M059J (cell line): ENCODE measurements at places on chromosomes 7 and 10. TPM values are rescaled to one million over a fixed set of nuclear protein-coding genes. Genes with fewer than 3 reads are reported as not detected.
A peak's percentile ranks its signal among the peaks of the same experiment; 100 is the strongest.

DNA sequence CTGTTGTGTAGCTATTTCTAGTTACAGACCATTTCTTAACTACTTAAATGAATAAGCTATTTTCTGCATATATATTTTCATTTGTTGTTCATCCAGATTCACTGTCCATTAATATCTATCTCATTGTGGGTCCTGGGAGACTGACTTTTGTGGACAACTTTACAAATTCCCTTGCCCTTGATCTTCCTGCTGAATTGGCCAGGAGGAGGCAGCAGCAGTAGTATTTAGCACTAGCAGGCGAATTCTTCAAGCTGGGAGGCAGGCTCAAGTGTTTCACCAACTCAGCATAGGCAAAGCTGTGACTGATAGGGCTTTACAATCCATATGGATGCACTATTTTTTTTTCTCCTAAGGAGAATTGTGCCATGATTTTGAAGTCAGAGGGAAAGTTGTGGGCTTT, 461.0 kb upstream of the NRG3 start:
- DNase-seq = no peak

DNA sequence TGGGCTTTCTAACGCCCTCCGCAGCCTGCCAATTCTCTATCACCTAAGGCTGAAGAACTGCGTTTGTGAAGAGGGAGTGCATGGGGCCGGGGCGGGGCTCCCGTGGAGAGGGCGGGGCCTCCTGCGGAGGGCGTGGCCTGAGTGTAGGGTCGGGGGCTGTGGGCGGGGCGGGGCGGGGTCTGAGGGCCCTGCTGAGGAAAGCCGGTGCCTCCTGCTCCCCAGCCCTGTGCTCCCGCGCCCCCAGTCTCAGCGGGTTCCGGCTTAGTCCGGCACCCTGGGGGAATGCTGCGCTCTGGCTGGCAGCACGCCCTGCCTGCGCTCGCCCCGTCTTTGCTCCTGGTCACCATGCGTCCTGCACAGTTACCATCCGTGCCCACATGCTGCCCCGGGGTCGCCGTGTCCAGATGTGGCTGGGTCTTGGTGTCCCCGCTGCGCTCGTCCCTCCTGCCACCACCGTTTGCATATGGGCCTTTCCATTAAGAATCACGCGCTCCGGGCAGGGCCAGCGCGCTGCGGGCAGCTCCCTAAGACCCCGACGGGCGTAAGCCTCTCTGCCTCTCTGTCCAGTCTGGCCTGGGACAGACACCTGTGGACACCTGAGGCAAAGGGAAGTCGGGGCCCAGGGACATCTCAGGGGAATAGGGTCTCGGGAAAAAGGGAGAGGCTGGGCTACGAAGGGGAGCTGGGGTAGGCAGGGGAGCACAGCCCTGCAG, 144.0 kb upstream of the RET start:
- DNase-seq = no peak

DNA sequence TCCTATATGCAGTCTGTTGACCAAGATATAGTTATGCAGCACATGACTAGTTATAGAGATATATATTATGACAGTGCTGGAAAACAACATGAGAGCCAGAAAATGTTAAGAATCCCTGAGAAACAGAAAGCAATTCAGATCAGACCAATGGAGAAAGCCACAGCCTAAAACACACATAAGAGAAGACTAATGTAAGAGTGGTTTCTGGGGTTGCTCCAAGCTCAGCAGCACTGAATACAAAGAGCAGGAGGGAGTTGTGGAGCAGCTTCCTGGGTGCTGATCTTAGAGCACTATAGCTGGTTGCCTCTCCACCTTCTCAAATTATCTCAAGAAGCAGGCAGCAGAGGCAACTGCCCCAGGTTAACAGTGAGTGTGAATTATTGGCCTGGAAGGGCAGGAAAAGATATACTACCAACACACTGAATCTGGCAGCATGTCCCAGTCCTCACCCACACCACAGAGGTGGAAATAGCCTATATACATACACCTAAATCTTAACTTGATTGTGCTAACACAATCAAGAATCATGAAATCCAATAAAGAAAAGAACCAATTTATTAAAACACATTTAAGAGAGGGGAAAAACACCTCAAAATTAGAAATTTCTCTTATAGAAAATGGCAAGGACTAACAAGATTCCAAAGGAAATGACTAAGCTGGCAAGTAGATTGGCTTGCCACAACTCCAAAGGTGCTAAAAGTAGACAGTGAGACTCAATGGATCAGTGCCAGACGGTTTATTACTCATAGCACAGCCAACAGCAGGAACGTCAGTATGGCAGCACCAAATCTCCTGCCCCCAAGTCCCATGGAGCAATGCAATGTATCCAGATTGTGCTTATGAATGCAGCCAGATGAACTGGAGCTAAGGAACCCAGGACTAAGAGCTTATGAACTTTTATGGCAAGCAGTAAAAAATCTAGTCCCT, 5.1 kb downstream of the PTTG1IP2 start:
- DNase-seq = peak; percentile 96

DNA sequence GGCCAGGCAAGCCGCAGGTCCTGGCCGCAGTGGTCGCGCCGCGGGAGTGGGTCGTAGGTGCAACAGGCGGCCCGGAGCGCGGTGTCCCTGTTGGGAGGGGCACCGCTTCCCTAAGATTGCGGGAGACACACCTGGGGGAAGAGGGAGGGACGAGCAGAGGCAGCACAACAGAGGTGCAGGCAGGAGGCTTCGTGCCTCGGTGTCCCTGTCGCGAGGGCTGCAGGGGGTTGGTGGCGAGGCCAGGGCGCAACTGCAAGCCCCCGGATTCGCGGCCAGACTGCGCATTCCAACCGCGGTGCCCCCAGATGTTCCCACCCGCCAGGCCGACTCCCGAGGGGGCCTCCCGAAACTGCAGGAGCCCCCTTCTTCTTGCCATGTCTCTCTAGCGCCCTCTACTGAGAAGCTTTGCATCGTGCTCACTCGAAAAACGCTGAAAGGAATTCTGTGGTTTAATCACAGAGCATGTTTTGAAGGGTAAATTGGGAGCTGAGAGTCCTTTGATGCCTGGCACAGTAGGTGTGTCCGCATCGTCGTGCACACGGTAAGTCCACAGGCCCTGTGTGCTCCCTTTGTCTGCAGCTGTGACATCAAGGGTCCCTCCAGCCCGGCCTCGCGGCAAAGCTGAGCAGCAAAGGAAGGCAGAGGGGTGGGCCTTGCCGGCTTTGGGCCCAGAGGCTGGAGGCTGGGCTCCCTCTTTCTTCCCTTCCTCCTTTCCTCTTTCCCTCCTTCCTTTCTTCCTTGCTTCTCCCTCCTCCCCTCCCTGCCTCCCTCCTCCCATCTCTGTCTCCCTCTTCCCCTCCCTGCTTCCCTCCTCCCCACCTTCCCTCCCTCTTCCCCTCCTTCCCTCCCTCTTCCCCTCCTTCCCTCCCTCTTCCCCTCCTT, 6.2 kb upstream of the MBL2 start:
- peak; percentile 28 for DNase-seq

DNA sequence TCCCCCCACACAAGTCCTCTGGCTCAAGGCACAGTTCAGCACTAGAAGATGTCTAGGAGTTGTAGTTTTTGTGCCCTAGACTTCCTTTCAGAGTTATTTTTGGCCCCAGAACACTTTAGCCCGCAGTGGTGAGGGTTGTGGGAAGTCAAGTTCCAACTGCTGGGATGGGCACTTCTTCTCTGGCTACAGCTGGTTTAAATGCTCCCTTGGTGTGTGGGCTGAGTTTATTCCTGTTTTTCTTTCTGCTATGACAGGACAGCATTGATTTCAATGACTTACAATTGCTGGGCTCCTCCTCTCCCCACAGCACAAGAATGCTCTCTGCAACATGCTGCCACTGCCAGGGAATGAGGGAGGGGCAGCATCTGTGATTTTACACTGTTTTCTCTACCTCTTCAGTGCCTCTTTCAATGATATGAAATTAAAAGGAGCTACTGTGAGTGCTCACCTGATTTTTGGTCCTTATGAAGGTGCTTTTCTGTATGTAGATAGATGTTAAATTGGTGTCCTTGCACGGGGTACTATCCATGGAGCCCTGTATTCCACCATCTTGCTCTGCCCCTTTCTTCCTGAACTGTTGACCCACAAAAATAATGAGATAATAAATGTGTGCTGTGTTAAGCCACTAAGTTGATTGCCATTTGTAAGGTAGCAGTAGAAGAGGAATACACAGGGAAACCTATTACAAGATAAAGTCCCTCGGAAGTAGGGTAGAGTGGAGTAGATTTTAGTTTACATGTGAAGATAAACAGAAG, 56.3 kb downstream of the SLC13A1 start:
- DNase-seq = no peak

DNA sequence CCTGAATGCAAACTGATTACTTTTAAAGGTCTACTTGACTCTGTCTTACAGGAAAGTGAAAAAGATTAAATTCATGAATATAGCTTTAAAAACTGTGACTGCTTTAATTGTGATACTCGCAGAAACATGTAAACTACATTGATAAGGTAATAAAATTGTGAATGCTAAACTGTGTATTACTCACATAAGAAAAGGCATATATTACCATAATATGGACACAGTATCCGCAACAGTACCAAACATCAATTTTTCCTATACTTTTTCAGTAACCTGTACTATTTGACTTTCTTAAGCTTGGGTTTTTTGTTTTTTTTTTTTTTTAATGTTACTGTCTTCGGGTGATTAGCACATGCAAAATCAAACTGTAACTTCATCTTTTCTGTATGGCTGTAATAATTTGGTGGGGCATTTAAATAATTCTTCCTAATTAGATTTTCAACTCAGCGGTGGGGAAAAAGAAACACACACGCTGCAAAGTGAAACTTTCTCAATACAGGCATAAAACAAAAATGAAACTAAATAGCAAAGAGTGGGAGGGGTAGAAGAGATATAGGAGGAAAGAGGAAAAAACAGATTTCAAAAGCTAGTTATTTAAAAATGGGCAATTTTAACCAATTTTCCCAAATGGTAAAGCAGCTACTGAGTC, 23.2 kb downstream of the NT5C3A start:
- peak; percentile 55 for DNase-seq

DNA sequence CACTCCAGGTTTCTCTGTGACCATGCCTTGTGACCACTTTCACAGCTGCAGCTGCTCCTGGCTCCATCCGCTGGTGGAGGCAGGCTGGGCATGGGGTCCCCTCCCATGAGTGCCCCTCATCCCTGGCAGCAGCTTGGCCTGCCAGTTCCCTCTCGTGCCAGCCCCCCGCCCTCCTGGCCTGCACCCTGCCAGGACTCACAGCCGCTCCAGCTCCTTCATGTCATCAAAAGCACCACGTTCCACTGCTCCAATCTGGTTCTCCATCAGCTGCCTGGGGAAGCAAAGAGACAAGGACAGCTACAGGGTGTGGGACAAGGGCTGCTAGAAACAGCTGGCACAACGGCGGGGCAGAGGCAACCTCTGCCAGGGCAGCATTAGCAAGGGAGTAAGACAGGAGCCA, 22.6 kb downstream of the SLIT1 start:
- no peak for DNase-seq

GRCh38 chr10:117353684-117354083, 21.6 kb downstream of the PDZD8 start:
- DNase-seq = no peak

GRCh38 chr7:2757361-2757903, 69.4 kb downstream of the AMZ1 start:
- peak; percentile 89 for DNase-seq

DNA sequence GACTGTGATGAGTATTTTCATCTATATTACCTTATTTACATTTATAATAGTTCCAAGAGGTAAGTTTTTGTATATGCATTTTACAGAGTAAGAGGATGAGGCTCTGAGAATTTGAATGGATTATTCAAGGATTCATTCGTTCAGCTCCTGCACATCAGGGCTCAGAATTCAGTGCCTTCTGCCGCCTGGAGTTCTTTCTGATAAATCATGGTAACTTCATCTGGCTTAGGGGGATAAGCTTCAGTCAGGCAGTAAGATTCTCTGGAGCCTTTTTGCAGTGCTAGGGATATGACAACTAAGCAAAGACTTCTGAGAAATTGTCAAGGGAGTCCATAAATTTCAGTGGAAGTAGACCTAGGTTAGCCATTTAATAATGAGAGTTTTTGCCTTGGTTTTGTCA, 668.6 kb downstream of the NRG3 start:
- no peak for DNase-seq

- DNase-seq = no peak
These were observed 85.8 kb downstream of the CALD1 start for GRCh38 chr7:134865001-134865845.

- DNase-seq = peak; percentile 65
These were observed 20.7 kb downstream of the COX15 start for GRCh38 chr10:99711129-99711719.

The ANKRD2 gene
- not detected in 2 replicates for total RNA-seq

The TRPV5 gene
- total RNA-seq = not detected in 2 replicates

The PNLIP gene
- not detected in 2 replicates for total RNA-seq

The CTTNBP2 gene
- total RNA-seq = 0.39 and 0.59 TPM in 2 replicates

The PARD3 gene
- total RNA-seq = 17.0 and 19.2 TPM in 2 replicates
